ENCODE measurements at places on chromosomes 5 and 9. TPM values are rescaled to one million over a fixed set of nuclear protein-coding genes. Genes with fewer than 3 reads are reported as not detected.

- DNase-seq = no peak
Measured at GRCh38 chr9:131733541-131734061, 6.3 kb downstream of the RAPGEF1 start.

DNA sequence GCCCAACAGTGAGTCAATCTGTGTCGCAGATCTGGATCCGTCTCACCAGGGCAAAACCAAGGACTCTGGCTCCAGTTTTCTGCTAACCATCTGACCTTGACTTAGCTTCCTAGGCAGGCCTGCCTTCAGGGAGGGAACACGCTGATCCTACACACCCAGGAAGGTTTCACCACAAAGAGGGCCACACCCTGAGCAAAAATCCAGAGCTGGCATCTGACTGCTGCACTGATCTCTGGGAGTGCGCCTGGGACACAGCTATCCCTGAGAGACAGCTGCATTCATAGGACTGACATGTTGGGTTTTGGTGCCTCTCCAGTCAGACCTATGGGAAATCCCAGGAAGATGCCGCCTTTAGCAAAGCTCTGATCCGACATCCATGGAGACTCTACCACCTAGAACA is 47.5 kb downstream of the CDK5RAP2 start:
- DNase-seq = no peak

DNA sequence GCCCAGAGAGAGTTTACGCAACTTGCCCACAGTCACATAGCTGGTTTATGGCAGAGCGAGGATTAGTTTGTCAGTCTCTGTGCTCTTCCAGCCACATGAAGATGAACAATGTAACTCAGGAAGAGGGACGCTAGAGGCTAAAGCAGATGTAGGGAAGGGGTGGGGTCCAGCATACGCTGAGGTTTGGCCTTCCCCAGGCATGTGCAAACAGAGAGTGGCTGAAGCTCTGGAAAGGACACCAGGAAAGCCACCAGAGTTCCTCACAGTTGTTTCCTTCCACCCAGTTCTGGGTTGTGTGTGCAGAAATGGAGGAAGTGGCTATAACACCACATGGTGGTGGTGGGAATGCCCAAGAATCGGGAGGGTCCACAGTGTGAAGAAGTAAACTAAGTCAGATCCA is 60.0 kb downstream of the SNX18 start:
- DNase-seq = no peak

DNA sequence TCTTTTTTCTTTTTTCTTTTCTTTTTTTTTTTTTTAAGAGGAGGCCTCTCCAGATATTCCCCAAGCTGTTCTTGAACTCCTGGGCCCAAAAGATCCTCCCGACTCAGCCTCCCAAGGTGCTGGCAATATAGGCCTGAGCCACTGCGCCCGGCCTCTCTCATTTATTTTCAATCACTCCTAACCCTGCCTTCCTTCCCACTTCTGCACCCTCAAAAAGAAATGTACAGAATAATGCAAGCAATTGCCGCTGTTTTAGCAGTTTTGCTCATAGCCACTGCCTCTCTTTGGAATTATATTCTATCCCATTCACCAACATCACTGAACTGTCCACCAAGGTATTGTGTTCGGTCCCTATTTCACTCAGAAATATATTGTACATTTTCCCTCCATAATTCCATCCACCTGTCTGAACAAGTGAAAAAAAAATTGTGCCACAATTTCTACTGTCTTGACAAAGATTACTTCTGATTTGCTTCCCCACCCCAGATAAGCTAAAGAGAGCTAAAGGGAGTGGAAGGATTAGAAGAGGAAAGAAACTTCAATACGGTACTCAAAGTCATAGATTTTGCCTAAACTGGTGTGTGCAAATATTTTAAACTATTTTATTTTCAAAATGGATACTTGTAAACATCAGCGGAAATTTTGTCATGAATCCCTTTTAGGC is 1.9 kb downstream of the FNBP1 start:
- no peak for DNase-seq

DNA sequence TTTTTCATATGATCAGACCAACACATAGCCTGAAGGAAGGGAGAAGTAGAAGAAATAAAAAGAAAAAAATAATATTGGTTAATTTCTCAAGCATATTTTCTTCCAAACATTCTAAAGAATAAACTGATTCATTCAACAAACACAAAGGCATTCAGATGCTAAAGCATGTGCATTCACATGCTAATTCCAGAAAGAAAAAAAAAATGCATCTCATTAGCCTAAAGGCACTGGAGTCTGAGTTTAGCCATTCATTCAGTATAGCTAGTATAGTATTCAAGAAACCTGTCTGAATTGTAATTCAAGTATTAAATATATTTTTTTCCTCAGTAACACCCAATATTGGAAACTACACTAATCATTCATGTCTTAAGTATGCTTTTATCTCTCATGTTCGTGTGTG is 61.0 kb upstream of the FER start:
- DNase-seq = no peak

- DNase-seq = no peak
Measured at GRCh38 chr9:128164307-128164885, 4.3 kb downstream of the BBLN start.

DNA sequence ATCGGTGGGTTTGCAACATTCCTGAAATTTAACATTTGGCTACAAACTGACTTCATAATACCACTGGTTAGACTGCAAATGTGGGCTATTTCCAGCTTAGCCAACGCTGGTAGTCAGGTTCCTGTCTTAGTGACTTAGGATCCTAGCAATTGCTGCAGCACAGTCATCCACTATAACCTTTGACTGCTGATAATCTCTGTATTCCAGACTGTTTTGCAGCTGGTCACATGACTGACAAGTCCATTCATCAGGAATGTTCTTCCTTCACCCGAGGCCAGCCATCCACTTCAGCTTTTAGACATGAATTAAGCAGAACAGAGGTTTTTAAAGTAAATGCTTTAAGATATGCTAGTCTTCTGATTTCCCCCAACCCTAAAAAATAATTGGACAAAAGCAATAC is 425.9 kb upstream of the MPDZ start:
- no peak for DNase-seq

RARS1 gene
- 75.9 TPM for total RNA-seq

AGXT2 gene
- not detected for total RNA-seq

TAF11L13 gene
- total RNA-seq = not detected

Measured in activated B cell treated with CpG ODN at 0.5 μM for 24 hours (primary cell).